ENCODE measurements at places on chromosomes 1 and 21.

- no peak for DNase-seq
Measured at GRCh38 chr1:198986036-198986435, 347.2 kb downstream of the PTPRC start.

- no peak for DNase-seq
Measured at GRCh38 chr1:86064899-86065298, 91.7 kb downstream of the COL24A1 start.

DNA sequence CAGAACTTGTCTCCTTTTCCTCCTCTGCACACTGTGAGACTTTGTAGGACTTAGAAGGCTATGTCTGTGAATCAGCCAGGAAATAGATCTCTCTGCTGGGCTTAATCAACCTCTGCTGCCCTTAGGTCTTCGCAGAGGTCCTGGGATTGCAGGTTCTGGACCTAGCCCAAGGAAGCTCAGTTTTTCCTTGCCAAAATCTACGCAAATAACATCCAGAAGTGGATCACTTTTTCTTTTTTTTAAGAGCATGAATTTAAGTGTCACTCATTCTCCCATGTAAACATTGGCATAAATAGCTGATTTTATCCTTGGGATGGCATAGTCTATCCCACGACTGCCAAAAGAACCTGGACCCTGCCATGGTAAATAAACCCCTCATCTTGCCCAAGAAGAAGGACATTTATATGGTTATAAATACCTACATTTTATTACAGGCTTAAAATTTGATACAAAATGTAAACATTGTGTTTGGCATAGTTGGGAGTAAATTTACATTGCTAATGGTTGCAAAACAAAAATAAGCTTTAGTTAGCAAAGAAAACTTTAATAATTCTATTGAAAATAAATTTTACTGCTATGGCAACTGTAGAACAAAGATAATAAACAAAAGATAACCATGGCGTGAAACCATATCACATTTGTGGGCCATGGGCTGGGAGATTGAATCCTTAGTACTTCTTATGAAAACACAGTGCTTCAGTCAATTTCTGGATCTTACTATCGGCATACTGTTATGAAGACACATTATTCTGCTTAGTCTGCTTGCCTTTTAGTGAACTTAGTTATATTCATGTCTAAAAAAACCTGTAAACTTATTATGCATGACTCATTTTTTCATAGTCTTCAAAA is 24.5 kb upstream of the DISC1 start:
- DNase-seq = peak; percentile 31

DNA sequence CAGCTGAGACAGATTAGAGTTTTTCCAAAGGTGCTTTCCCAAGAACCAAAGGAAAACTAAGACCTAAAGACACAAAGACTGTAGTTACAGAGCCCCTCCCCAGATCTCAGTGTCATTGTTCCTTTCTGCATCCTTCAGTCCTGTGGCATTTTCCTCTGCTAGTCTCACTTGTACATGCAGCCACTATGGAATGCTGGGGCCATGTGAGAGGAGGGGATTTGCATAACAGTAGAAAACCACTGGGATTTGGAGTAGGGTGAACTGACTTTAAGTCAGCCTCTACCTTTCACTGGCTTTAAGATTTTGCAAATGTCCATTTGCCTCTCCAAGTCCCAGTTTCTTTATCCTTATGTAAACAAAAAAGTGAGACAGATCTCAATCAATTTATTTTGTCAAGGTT is 119.4 kb upstream of the F3 start:
- no peak for DNase-seq

DNA sequence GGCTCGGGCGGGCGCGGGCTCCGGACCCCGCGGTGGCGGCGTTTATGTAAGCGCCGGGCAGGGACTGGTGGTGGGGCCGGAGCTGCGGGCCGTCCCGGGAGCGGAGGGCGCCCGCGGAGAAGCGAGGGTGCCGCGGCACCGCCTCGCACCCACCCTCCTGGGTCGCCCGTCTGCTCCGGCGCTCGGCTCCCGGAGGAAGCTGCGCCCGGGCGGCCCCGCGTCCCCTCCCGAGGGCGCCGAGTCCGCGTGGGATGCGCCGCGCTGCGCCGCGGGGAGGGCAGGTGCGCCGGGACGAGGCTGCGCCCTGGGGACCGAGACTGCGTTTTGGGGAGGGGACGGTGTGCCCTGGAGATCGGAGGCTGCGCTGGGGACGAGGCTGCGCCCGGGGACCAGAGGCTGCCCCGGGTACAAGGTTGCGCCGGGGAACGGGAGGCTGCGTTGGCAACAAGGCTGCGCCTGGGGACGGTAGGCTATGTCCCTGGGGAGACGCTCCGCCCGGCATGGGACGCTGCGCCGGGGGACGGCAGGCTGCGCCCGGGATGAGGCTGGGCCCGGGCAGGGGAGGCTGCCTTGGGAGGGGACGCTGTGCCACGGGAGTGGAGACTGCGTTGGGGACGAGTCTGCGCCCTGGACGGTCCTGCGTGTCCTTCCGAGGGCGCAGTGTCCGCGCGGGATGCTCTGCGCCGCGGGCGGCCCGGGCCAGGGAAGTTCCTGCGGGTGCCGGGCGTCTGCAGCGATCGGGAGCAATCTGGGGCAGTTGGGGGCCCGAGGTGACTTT is 627 bp downstream of the ADARB1 start:
- no peak for DNase-seq

DNA sequence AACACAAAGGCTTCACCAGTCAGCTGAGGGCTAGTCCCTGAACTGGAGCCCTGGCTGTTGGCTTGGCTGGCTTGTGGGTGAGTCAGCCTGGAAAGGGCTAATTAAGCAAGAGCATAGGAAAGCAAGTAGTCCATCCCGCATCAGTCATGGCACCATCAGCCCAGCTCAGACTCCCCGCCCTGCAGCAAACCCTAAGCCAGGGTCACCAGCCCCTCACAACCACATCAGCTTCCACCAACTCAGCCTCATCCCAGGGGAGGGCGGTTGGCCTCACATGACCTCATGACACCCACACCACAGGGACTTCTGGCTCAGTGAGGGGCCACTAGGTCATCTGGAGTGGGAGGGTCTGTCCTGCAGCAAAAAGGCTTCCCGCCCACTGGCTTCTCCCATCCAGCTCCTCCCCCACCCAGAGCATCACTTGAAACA is 7.0 kb upstream of the SPATC1L start:
- DNase-seq = no peak

DNA sequence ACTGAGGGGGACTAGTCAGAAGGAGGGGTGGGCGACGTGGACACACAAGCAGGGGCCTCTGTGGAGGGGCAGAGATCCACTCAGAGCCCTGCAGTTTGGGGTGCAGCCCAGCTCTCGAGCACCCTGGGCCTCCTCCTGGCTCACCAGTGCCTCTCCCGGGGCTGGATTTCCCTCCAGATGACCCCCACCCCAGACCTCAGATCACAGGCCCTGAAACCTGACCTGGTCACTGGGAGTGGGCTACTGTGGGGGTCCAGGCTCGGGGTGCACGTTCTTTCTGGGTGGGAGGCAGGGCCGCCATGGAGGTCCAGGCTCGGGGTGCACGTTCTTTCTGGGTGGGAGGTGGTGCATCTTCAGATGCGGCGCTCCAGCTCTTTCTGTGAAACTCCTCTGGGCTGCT is 10.3 kb upstream of the LHX4 start:
- no peak for DNase-seq

DNA sequence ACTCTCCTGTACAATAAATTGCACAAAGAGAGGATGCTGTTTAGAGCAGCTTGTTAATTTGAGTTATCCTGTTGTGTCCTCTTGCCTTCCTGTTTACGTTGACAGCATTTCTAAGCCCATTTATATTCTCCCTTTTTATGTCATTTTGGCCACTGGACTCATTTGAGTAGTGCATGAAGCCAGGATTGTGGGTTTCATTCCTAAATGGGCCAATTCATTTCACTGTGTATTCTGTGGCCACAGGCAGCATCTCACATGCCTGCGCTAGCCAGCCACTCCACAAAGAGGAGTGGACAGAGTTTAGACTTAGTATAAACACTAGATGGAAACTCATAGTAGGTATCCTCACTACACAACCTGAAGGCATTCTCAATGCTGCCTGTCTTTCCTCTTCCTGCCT is 73.4 kb downstream of the DTL start:
- DNase-seq = no peak

GRCh38 chr1:235264327-235264726 is 63.7 kb downstream of the ARID4B start:
- DNase-seq = no peak

DNA sequence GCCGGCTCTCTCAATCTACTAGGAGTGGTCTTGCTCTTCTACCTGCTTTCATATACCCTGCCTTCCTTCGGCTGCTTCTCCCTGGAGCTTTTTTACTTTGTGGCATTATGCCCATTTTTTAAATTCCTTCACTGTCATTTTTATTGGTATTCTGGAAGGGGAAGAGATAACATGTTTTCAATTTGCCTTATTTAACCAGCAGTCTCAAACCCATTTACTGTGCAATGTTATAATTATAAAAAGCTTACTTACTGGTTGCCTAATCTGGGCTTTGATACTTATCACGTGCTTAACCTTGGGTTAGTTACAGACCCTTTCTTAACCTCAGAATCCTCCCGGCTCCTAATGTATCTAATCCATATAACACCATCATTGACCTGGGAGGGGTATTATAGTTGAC is 128.1 kb downstream of the SIPA1L2 start:
- DNase-seq = no peak

GRCh38 chr1:21662426-21663247 is 6.5 kb downstream of the RAP1GAP start:
- DNase-seq = no peak

DNA sequence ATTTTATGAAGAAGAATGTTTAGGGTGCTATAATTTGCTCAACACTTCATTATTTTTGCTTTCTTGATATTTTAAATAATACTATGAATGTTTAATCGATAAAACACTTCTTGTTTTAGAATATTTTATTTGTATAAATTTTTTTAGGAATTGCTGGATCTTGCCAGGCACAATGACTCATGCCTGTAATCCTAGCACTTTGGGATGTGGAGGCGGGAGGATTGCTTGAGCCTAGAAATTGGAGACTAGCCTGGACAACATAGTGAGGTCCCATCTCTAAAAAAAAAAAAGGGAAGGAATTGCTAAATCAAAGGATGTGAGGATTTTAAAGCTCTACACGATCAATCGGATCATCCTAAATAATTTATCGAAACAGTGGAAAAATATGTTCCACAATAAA is 17.6 kb downstream of the RNF11 start:
- DNase-seq = no peak

- no peak for DNase-seq
Measured at GRCh38 chr1:37032660-37033354, 1.5 kb downstream of the GRIK3 start.

DNA sequence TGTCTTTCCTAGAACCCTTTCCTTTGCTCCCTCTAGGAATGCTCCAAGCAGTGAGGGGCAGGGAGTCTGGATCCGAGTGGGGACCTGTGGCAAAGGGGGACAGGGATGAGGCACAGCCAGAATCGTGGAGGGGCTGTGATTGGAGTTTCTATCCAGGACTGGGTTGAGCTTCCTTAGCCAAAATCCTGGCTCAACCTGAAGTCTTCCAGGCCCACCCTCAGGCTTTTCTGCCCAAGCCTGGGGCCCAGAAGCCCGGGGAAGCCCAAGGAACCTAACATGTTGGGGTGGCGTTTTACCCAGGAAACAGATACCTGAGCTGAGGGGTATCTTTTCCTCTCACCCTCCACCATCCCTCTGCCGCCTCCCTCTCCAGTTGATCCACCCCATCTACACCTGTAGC is 5.4 kb downstream of the MYOG start:
- no peak for DNase-seq

DNA sequence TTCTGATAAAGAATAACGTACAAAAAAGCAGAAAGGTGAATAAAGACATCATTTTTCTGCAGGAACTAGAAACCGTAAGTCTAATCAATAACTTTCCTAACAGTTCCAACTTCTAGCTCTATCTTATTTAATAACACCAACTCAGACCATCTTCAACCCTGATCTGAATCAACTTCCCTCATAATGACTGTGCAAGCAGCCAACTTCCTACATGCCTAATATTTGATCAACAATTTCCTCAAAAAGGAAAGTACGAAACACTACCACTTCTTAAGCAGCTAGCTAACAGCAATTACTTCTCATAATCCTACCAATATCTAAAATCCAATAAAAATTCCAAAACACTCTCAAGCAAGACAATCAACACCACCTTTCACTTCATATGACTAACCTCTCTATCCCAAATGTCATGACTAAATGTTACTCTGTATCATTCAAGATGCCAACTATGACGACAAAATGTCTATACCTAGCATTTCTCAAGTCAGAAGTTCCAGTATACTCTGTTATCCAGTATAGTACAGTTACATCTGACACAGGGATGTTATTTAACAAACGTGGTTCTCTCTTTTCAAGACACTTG is 1.7 kb downstream of the COP1 start:
- DNase-seq = no peak

- no peak for DNase-seq
Measured at GRCh38 chr1:107835151-107835670, 129.8 kb downstream of the VAV3 start.

- no peak for DNase-seq
Measured at GRCh38 chr1:220283625-220284024, 11.4 kb upstream of the RAB3GAP2 start.

- peak; percentile 94 for DNase-seq
Measured at GRCh38 chr21:29175408-29176134, 45.1 kb downstream of the MAP3K7CL start.

DNA sequence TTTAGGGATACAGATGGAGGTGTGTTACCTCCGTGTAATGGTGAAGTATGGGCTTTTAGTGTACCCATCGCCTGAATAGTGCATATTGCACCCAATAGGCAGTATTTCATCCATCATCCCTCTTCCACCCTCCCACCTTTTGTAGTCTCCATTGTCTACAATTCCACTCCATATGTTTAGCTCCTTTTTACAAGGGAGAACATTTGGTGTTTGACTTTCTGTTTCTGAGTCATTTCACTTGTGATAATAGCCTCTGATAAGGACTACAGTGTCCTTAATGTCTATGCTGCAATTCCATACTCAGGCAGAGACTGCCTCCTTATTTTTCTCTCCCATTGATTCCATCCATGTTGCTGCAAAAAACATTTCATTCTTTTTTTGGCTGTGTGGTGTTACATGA is 48.7 kb downstream of the OVGP1 start:
- DNase-seq = no peak

- DNase-seq = no peak
Measured at GRCh38 chr1:157153746-157154145, 15.6 kb upstream of the ETV3 start.

DNA sequence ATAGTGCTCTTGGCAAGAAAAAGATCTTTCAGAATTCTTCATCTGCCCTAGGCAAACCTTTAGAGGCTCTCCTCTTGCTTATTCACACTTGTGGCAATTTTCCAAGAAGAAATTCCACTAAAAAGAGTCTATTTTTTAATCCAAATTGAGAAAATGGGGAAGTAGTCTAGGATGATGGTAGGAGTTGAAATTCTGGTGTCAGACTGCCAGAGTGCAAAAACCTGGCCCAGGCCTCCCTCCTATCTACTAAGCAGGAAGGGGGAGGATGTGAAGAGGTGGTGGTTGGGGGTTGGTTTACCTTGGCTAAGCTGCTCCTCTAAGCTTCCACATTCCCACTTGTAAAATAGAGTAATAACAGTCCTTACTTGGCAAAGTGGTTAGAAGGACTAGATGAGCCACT is 120.6 kb upstream of the KCNJ15 start:
- no peak for DNase-seq
